ENCODE measurements at places on chromosomes 16 and 17.

DNA sequence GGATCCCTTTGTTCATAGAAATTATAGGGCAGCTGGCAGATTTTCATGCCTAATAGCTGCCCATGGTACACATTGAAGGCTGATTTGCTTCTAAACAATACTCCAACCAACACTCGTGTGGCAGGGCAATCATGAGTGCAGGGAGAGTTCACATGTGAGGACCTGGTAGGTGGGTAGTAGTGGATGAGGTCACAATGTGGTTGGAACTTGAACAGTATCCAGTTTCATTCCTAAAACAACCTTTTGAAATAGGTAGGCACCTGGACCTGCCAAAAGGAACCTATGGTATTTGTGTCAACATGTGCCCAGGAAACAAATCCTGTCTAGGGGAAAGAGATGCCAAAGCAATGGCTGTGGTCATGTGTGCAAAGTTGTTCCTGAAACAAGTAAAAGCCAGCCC lies 32.8 kb downstream of the CCL4 start:
- DNase-seq = no peak

- no peak for DNase-seq
Measured at GRCh38 chr17:20103454-20104446, 94.6 kb downstream of the SPECC1 start.

DNA sequence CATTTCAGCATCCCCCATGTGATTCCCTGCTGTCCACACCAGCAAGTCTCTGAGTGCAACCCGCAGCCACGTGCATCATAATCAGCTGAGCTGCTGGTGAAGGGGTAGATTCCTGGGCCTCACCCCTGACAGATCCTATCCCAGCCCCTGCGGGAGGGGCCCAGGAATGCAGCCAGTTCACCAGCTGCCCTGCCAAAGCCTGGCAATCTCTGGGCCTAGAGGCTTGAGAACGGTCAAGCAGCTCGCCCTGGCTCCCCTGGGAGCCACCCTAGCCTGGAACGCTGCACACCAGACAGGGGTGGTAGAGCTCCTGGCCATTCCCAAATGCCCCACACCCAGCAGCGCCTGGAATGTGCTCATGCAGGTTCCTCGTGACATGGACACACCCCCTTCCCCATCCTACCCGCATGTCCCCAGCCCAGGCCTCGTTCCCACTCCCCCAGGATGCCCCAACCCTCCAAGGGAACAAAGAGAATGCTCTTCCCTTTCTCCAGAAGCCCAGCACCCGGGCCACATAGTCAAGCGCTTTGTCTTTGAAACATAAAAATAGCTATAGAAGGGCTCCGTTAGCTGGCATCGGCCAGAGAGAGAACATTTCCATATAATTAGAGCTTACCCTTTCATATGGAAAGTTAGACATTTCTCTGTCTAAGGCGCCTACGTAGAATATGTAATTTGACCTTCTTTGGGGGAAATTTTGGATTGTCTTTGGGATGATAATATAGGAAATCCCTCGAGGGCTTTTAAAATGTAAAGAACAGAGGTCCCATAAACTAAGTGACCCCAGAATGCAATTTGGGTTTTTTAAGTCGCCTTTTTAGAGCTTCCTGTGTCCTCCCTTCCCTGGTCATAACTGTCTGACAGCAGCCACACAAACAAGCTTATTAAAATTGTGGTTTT lies 3.4 kb downstream of the CEP295NL start:
- no peak for DNase-seq

- DNase-seq = no peak
Measured at GRCh38 chr16:85879975-85880831, 18.8 kb upstream of the IRF8 start.

DNA sequence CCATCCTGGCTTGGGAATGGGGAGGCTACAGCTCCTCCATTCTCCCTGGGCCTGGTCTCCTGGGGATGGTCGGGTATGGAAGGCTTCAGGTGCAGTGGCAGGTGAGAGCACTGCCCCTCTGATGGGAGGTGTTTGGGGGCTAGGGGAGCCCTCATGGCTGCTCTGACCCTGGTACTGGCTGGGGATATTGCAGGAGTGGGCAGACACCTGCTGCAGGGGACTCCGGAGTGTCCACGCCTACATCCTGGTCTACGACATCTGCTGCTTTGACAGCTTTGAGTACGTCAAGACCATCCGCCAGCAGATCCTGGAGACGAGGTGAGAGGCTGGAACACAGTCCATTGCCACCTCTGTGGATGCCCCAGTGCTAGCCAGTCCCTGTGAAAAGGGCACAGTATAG lies 8.8 kb downstream of the RASL10B start:
- DNase-seq = no peak

DNA sequence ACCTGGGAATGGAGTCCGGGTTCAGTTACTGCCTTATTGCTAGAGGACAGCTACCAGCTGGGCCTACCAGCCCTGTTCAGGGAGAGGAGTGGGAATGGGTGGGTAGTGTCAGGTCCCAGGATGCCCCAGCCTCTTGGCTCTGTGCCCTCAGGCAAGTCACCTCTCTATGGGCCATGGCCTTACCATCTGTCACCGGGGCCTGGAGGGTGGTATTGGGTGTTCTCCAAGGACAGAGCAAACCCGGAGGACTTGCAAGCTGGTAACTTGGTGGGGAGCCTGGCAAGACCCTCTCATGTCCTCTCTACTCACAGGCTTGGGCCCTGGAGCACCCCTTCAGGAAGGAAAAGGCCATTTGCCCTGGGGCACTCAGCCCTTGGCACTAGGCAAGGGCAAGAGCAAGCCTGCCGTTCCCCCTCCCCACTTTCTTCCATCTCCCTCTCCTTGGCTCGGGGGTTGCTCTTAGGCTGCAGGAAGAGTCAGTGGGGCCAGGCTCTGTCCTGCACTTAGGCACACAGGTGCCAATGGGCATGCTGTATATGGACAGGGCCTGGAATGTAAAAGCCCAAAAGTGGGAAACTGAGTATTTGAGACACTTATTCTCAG lies 170.0 kb upstream of the ZNF267 start:
- no peak for DNase-seq

DNA sequence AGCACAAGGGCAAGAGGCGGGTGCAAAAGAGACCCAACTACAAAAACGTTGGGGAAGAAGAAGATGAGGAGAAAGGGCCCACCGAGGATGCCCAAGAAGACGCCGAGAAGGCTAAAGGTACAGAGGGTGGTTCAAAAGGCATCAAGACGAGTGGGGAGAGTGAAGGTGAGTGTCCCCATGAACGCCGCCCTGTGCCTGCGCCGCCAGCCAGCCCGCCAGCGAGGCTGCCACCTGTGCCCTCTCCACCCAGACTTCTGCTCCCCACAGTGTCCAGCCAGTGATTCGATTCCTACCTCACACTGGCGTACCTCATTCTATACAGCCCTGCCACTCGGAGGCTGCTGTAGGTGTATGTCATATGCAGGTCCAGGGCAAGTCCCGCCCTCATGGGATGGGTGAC lies 58.8 kb downstream of the CLEC16A start:
- no peak for DNase-seq

DNA sequence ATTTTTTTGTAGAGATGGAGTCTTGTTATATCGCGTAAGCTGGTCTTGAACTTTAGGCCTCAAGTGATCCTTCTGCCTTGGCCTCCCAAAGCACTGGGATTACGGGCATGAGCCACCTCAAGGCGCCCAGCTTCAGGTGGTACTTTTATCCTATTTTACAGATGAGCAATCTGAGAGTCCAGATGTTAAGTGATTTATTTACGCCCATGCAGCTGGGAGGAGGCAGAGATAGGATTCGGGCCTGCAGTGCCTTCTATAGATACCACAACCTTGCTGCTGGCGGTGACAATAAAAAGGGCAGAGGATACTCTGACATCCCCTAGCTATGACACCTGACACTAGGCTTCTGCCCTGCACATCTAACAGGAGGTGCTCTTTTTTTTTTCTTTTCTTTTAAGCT lies 4.3 kb upstream of the KRT12 start:
- DNase-seq = no peak

DNA sequence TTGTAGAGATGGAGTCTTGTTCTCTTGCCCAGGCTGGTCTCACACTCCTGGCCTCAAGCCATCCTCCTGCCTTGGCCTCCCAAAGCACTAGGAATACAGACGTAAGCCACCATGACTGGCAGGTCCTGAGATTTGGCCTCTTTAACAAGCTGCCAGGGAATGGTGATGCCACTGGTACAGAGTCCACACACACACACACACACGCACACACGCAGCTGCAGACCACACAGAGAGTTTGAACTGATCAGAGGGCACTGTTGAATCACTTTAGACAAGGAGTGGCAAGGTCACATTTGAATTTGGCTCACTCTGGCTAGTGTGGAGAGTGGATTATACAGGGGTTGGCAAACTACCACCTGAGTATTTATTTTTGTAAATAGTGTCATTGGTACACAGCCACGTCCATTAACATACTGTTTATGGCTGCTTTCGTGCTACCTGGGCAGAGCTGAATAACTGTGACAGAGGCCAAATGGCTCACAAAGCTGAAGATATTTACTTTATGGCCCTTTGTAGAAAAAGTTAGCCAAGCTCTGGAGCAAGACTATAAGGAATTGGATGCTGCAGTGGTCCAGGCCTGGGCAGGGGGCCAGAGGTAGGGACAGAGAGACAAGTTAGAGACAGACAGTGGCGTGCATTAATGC lies 9.9 kb downstream of the ITPRIPL2 start:
- DNase-seq = no peak

DNA sequence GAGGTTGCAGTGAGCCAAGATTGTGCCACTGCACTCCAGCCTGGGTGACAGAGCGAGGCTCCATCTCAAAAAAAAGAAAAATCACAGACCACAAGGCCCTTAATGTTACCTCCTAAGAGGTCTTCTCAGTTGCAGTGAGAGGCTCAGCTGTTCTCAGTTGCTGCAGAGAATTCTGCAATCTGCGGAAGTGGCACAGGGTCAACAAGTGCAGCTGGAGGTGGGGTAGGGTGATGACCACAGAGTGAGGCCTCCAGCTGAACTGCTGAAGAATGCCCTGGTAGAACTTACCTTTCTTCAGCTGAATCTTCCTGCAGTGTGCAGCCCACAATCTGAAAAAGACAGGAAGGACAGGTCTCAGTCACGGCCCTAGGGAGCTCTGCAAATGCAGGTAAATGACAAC lies 26.3 kb downstream of the CNTNAP1 start:
- no peak for DNase-seq

GRCh38 chr17:55452139-55452790 lies 30.6 kb upstream of the MMD start:
- no peak for DNase-seq

GRCh38 chr17:74231928-74232907 lies 18.8 kb downstream of the TTYH2 start:
- DNase-seq = no peak

DNA sequence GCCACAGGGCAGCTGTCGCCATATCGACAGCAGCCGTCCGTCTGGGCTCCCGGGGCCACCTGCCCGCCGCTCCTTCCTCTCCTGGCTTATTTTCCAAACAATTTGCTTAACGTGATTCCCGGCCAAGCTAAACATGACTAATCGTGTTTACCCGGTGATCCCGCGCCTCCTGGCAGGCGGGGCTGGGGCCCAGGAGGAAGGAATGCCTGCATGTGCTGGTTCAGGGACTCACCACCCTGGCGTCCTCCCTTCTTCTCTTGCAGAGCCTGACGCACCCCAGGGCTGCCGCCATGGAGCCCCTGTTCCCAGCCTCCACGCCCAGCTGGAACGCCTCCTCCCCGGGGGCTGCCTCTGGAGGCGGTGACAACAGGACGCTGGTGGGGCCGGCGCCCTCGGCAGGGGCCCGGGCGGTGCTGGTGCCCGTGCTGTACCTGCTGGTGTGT lies 6.1 kb downstream of the SSTR5 start:
- DNase-seq = no peak

GRCh38 chr17:69404399-69404798 lies 10.1 kb upstream of the MAP2K6 start:
- no peak for DNase-seq

GRCh38 chr17:34727601-34728000 lies 148.2 kb downstream of the TMEM132E start:
- DNase-seq = no peak

DNA sequence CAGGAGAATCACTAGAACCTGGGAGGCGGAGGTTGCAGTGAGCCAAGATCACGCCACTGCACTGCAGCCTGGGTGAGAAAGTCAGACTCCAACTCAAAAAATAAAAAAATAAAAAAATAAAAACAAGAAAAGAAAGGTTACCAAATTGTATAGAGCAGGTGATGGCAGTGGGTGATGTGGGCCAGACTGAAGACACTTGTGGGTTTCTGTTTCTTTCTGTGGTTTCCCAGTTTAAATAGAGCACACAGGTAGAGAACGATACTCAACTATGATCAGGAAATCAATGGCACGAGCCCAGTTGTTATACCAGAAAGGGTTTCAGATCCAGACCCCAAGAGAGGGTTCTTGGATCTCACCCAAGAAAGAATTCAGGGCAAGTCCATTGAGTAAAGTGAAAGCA lies 32.6 kb downstream of the NUBP1 start:
- no peak for DNase-seq

GRCh38 chr17:69593351-69593715 lies 178.8 kb downstream of the MAP2K6 start:
- DNase-seq = no peak

DNA sequence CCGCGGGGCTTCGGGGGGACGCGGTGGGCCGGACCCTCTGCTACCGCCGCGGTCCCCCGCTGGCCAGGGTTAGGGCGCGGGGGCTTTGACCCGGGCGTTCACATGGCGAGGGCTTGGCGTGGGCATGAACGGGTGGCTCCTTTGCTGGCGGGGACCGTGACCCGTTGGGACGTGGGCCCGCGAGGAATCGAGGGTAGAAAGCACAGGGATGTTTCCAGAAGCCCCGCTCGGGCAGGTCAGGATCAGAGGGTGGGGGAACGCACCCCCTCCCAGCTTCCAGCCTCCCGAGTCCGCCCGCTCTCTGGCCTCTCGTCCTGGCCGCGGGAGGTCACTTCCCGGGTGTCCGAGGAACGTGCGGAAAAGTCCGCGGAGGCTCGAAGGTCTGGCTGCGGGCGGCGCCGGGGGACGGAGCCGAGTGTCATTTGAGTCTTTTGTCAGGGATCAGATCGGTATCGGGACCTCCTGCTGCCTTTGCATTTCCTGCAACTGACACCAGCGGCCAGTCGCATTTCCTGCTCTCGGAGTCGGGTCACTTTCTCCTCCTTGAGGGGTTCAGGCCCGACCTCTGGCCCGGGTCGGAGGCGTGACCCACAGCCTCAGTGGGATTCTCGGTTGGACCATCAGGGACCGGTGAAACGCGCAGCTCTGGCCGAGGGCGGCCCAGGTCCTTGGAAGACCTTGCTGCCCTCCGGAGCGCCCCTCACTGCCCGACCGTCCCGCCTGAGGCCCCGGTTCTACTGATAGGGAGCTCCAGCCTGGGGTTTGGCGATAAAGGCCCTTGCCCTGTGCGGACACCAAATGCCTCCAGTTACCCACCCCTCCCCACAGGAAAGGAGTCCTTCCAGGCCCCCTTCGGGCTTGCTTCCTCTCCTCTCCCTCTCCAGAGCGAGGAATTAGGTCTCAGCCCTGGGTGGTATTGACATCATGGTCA lies 702 bp upstream of the WNT3 start:
- DNase-seq = no peak

GRCh38 chr16:19785512-19786130 lies 67.5 kb downstream of the IQCK start:
- no peak for DNase-seq

DNA sequence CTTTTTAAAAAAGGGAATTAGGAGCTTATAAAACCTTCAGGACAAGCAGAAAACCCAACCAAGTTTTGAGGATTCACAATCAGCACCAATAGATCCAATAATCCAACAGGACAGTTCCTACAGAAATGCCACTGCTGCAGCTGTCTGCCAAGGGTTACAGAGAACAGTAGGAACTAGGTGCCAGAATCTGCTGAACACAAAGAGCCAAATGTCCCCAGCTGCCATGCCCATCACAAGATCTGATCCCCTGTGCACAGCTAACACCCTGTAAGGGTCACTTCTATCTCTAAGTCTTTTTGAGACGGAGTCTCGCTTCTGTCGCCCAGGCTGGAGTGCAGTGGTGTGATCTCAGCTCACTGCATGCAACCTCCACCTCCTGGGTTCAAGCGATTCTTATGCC lies 262.3 kb downstream of the STX8 start:
- no peak for DNase-seq

Measured in stimulated activated CD4-positive, alpha-beta T cell treated with anti-CD3 and anti-CD28 coated beads, TNF-alpha, amount 100 ng/mL, for 4 hours (primary cell).